ENCODE measurements at places on chromosomes 7 and 10. TPM values are rescaled to one million over a fixed set of nuclear protein-coding genes. Genes with fewer than 3 reads are reported as not detected.

DNA sequence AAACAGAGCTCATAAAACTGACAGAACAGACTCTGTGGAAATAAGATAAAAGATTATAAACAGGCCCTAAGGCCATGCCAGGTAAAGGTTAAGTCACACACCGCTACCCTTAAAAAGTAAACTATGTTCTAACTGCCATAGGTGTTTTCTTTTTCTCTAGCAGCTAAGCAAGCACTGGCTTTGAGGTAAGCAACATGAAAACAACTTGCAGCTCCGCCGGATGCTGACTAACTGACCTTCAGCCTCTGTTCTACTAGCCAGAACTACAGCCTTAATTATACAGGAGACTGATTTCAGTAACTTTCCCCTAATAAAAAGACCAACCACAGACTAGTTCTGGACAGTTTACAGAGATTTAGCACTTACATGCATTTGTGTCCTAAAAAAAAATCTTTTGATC lies 708.3 kb downstream of the CCSER2 start:
- no peaks in the 10 kb centered on the region for H3K27me3 ChIP-seq

DNA sequence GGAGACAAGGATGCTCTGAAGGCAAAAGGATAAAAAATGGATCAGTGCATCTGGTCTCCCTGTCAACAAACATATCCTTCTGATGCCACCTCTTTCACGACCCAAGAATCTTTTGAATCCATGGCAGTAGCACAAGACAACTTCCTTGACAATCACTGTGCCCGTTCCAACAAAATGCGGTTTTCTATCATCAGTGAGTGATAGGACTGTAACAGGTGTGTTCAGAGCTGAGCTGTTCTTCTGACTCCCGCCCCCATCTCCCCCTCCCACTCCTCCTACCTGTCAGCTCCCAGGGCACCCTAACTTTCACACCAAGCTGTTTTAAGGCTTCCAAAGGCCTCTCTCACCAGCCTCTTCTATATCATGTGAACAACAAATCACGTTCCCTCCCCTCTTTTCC lies 74.8 kb downstream of the PARD3 start:
- no peaks in the 10 kb centered on the region for H3K36me3 ChIP-seq
- no peaks in the 10 kb centered on the region for H3K27me3 ChIP-seq
- H3K4me1 ChIP-seq: peaks cover 6% of the 10 kb centered on the region
- H3K4me3 ChIP-seq: no peak overlapping the region
- no peak overlapping the region for H3K27ac ChIP-seq

GRCh38 chr10:114697061-114697598 lies 39.1 kb upstream of the ABLIM1 start:
- DNase-seq: no peak
- H3K36me3 ChIP-seq: no peaks in the 10 kb centered on the region
- H3K27ac ChIP-seq: no peak overlapping the region
- no peak overlapping the region for H3K4me3 ChIP-seq
- no peaks in the 10 kb centered on the region for H3K4me1 ChIP-seq

DNA sequence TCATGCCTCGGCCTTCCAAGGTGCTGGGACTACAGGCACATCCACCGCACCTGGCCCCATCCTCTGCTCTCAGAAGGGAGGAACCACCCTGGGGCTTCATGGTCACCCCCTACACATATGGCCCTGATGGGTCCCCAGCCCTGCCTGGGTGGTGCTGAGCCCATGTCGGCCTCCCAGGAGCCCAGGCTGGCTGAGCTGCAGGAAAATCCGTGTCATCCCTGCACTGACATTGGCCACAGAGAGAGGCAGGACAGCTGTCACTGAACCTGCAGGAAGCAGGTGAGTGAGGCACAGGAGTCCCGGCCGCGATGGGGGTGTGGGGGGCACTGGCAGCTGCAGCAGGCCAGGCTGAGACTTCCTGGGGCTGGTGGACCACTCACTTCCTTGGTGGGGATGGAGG lies 8.0 kb downstream of the GRIFIN start:
- no peaks in the 10 kb centered on the region for H3K27me3 ChIP-seq
- no peaks in the 10 kb centered on the region for H3K4me1 ChIP-seq
- H3K4me3 ChIP-seq: no peak overlapping the region
- H3K36me3 ChIP-seq: no peaks in the 10 kb centered on the region

- no peaks in the 10 kb centered on the region for H3K27me3 ChIP-seq
- no peaks in the 10 kb centered on the region for H3K36me3 ChIP-seq
- peak overlapping the region; percentile 89 for H3K27ac ChIP-seq
- peaks cover 44% of the 10 kb centered on the region for H3K4me1 ChIP-seq
- DNase-seq: peak; percentile 94
These were observed 10.9 kb upstream of the HSPB1 start for GRCh38 chr7:76291351-76292212.

DNA sequence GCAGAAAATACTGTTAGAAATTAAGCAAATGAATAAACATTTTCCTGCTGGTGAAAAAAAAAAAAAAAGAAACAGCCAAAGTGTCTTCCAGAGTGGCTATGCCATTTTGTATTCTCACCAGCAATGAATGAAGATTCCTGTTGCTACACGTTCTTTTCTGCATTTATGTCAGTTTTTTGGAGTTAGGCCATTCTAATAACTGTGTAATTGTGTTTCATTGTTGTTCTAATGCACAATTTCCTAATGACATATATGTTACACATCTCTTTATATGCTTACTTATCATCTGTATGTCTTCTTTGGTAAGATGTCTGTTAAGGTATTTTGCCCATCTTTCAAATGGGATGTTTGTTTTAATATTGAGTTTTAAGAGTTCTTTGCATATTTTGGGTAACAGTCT lies 213.7 kb downstream of the ITGB1 start:
- DNase-seq: no peak
- no peaks in the 10 kb centered on the region for H3K27me3 ChIP-seq
- H3K36me3 ChIP-seq: peaks cover 18% of the 10 kb centered on the region

- H3K36me3 ChIP-seq: no peaks in the 10 kb centered on the region
- H3K4me1 ChIP-seq: peaks cover 11% of the 10 kb centered on the region
- no peaks in the 10 kb centered on the region for H3K27me3 ChIP-seq
- peak overlapping the region; percentile 7 for H3K4me3 ChIP-seq
- no peak for DNase-seq
These were observed 3.9 kb upstream of the CD36 start for GRCh38 chr7:80634505-80634904.

DNA sequence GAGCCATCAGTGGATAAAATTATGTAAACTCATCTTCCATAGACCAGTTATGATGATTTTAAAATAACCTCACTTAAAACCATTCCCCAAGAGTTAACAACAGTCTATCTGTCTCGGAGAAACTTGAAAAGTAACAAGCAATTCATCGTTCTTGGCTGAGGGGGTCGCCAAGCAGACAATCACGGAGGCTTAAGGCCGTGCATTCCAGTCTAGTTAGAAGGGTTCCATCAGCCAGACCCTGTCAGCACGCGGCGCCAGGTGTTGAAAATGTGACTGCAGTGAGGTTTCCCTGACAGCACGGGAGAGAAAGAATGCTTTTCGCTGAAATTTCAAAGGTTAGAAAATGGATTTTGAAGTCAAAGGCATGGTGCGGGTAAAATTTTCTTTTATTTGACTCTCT lies 1025.0 kb upstream of the CELF2 start:
- DNase-seq: no peak
- no peak overlapping the region for H3K4me3 ChIP-seq
- H3K36me3 ChIP-seq: no peaks in the 10 kb centered on the region
- H3K27me3 ChIP-seq: no peaks in the 10 kb centered on the region
- no peak overlapping the region for H3K27ac ChIP-seq

GRCh38 chr7:56124981-56125380 lies 8.8 kb upstream of the NUPR2 start:
- no peak overlapping the region for H3K27ac ChIP-seq
- no peaks in the 10 kb centered on the region for H3K36me3 ChIP-seq
- no peaks in the 10 kb centered on the region for H3K27me3 ChIP-seq
- no peak for DNase-seq

GRCh38 chr10:22305721-22306120 lies 10.5 kb upstream of the COMMD3 start:
- no peak overlapping the region for H3K27ac ChIP-seq
- no peaks in the 10 kb centered on the region for H3K36me3 ChIP-seq
- no peaks in the 10 kb centered on the region for H3K4me1 ChIP-seq
- no peak overlapping the region for H3K4me3 ChIP-seq

DNA sequence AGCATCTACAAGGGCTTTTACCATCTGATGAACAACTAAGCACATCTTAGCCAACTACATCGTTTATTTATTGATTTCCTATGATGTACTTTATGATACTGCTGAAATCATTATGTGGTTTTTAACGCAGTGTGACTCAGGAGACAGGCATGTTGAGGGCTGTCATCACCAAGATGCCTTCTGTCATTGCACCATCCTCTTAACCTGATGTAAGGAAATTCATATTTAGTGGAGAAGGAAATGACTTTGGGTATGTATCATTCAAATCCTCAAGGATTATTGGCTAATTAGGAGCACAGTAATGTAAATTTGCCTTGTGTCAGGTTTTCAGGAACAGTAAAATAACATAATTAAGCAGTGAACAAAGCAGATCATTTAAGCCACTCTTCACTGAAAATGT lies 138.5 kb upstream of the MGMT start:
- no peak overlapping the region for H3K4me3 ChIP-seq
- H3K27me3 ChIP-seq: peaks cover 37% of the 10 kb centered on the region
- H3K4me1 ChIP-seq: no peaks in the 10 kb centered on the region
- no peak for DNase-seq
- no peaks in the 10 kb centered on the region for H3K36me3 ChIP-seq
- no peak overlapping the region for H3K27ac ChIP-seq

GRCh38 chr7:131370523-131370968 lies 42.9 kb downstream of the MKLN1 start:
- H3K27me3 ChIP-seq: no peaks in the 10 kb centered on the region
- no peak overlapping the region for H3K4me3 ChIP-seq
- peaks cover 82% of the 10 kb centered on the region for H3K4me1 ChIP-seq

DNA sequence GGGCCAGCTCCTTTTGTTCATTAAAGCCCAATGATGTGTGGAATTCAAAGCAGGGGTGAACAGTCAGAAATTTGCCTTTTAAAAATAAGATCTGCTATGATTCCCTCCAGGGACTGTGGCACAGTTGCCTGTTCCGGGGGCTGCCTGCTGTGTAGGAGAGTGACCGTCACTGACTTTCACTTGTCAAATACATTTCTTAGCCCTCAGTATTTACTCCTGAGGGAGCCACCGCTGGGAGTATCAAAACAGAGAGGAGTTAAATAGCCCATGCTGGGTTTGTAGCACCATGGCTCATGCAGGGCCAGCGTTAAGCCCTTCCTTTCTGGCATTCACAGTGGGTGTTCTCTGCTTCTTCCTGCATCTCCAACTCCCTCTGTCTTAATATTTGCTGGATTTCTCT lies 897.8 kb downstream of the SORCS3 start:
- H3K4me3 ChIP-seq: no peak overlapping the region
- no peak for DNase-seq
- H3K4me1 ChIP-seq: no peaks in the 10 kb centered on the region

DNA sequence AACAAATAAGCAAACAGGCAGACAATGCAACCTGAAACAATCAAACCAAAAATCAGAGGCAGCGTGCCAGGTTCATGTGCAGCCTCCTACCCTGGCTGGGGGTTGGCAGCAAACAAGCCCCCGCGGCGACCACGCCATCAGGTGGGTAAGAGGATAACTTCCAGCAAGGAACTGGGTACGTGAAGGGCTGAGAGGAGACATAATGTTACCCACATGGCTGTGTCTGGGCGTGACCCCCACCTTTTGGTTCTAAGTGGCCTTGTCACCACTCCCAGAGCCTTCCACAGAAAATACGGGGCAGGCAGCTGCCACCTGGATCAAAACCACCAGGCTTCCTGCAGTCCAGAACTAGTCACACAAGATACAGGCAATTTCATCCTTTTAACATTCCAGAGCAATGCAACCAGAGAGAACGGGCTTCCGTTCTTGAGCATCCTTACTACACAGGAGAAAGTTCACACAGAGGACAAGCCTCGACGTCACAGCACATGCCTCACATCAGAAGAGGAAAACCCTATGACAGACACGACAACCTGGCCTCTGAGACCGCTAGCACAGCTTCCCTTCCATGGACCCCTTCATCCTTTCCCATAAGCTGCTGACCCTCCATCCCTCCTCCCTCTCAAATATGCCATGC lies 171.0 kb downstream of the GRID1 start:
- no peaks in the 10 kb centered on the region for H3K36me3 ChIP-seq
- no peaks in the 10 kb centered on the region for H3K4me1 ChIP-seq
- H3K27ac ChIP-seq: no peak overlapping the region
- H3K4me3 ChIP-seq: no peak overlapping the region

DNA sequence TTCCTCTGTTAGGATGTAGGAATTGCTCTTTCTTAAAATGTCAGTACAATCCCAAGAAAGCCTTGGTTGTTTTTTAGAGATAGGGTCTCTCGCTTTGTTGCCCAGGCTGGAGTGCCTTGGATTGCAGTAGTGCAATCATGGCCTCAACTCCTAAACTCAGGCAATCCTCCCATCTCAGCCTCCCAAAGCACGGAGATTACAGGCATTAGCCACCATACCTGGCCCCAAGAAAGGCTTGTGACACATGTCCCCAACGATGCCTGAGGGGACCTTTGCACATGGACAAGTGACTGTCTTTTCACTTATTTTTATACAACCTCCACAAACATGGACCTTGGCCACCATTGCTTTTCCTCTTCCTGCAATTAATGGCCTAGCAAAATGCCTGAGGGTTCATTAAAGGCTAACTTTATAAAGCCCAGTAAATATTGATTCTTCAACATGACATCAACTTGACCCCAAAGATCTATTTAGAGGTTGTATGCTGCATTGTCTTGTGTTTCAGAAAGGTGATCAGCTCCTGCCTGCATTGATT lies 10.0 kb upstream of the SPOCK2 start:
- no peak for DNase-seq
- no peaks in the 10 kb centered on the region for H3K27me3 ChIP-seq
- no peaks in the 10 kb centered on the region for H3K4me1 ChIP-seq

SPDYE11 gene
- not detected for polyA plus RNA-seq

CNTNAP2 gene
- polyA plus RNA-seq: 0.27 TPM

MEIG1 gene
- polyA plus RNA-seq: 0.57 TPM

MALRD1 gene
- 0.15 TPM for polyA plus RNA-seq

Data from spleen (tissue), 13 donors.